Common myeloid progenitor, CD34-positive (primary cell): ENCODE measurements at places on chromosomes 7 and 10.
A peak's percentile ranks its signal among the peaks of the same experiment; 100 is the strongest.

DNA sequence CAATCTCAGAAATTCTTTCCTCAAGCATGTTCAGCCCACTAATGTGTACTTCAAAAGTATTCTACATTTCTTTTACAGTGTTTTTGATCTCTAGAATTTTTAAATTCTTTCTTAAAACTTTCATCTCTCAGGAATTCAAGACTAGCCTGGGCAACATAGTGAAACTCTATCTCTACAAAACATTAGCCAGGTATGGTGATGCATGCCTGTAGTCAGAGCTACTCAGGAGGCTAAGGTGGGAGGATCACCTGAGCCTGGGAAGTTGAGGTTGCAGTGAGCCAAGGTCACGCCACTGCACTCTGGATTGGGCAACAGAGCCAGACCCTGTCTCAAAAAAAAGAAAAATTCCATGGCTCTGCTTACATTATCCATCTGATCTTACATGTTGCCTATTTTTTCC lies 5.0 kb upstream of the EGFR start:
- no peak for DNase-seq

DNA sequence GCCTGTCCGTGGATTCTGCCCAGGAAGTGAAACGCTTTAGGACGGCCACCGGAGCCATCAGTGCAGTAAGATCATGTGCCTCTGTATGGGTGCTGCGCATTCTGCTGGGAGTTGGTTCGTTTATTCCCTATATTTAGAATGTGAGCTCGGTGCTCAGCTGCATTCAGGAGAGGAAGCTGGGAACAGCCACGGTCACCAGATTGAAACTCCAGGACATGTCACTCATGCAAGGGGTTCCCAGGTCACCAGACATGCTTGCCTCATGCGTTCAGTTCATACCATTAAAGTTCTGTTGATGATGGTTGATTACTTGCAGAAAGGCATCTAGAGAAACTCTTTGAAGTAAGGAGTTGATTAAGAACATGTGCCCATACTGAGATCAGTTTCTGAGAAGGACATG lies 78.1 kb downstream of the TRRAP start:
- DNase-seq = no peak

- no peak for DNase-seq
Measured at GRCh38 chr7:2823130-2823529, 21.0 kb downstream of the GNA12 start.

- peak; percentile 40 for DNase-seq
Measured at GRCh38 chr10:12041766-12042408, 722 bp downstream of the UPF2 start.

DNA sequence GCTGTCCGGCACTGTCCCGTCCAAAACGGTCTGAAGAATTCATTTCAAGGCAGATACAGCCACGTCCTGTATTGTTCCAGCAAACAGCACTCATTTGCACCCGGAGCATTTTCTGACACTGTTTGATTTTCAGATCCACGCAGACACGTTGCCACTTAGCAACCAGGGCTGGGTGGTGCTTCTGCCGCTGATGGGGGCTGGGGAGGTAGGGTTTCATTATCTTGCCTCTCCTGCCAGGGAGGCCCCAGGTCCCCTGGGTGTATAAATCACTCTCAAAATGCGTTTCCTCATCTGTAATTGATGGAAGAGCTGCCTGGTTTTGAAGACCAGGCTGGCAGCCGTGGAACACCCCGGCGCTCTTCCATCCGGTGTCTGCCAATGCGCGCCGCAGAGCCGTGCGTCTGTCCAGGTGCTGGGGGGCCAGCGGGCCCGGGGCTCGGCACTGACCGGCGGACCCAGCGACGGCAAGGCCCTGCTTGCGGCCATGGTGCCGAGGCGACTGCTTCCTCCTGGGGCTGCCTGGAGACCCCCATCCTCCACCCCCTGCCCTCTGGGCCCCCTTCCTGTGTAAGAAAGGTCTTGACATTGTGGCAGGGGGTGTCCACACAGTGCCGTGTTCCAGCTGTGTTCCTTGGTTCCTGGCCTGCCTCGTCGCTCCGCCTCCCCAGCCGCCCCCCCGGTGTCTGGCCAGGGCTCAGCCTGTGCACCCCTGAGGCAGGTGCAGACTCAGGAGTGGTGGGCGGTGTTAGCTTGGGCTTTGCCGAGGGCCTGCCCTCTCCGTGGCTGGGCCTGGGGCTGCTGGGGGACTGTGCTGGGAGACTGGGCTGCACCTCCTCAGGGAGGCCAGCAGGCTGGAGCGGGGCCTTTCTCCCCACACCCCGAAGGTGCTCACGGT lies 16.6 kb downstream of the ADGRA1 start:
- DNase-seq = no peak

- peak; percentile 71 for DNase-seq
Measured at GRCh38 chr7:72493850-72494661, 81.9 kb upstream of the CALN1 start.

DNA sequence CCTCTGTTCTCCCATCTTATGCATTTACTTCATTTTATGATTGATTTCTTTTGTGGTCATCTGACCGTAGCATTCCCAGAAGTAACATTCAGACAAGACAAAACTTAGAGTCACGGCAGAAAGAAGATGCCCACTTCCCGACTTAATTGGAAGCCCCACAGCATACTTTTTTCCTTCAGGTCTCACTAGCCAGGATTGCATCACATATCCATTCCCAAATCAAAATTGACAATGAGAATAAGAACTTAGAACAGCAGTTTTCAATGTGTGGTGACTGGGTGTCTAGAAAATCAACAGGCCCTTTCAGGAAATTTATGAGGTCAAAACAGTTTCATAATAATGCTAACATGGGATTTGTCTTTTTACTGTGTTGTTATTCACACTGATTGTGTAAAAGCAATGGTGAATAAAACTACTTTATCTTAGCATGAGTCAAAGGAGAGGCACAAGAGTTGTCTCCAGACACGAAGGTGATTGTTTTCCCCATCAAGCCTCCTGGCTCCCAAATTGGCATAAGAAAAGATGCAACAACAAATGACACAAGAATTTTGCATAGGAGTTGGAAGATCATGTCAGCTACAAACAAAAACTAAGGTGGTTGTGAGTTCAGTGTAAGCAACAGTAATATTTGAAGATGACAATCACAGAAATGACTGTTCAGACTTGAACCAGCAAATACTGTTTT lies 493.9 kb downstream of the HTR7 start:
- no peak for DNase-seq

GRCh38 chr7:131602304-131602993 lies 46.0 kb upstream of the PODXL start:
- DNase-seq = no peak

- DNase-seq = no peak
Measured at GRCh38 chr7:26136831-26137230, 15.2 kb upstream of the NFE2L3 start.

DNA sequence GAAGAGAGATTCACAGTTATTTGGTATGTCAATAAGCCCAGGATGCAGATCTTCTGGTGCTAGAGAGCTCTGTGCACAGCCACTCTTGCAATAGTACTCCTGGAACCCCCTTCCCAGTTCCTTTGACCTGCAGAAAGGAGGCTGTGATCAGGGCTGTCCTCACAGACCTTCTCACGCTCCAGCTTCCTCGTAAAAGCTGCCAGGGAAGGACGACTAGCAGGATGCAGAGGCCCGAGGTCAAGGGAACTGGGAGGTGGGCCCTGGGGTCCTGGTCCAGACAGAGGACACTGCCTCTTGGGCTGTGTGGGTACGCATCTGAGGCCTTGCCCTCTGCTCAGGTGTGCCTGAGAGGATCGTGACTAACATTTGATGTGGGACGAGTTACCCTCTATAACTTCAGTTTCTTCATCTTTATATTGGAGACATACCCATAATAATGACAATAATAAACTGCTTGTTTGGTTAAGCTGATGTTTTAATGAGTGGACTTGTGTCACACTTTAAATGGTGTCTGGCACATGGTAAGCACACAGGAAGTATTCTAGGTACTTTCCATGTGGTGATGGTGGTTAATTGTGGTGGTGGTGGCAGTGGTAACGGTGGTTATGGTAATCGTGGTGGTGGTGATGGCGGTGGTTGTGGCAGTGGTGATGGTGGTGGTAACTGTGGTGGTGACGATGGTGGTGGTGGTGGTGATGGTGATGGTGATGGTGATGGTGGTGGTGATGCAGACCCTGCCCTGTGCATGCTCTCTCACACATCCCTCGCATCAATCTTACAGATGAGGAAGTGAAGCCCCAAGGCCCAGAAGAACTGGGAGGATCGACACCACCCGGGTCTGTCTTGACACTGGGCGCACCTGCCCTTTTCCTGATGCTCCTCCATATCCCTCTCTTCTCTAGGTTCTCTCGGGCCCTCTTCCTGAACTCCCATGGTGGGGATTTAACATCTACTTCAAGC lies 235.2 kb upstream of the GRB10 start:
- DNase-seq = peak; percentile 45
